ENCODE measurements at places on chromosomes 3 and 15. TPM values are rescaled to one million over a fixed set of nuclear protein-coding genes. Genes with fewer than 3 reads are reported as not detected.

The AHSG gene
- total RNA-seq, result not detected

DNA sequence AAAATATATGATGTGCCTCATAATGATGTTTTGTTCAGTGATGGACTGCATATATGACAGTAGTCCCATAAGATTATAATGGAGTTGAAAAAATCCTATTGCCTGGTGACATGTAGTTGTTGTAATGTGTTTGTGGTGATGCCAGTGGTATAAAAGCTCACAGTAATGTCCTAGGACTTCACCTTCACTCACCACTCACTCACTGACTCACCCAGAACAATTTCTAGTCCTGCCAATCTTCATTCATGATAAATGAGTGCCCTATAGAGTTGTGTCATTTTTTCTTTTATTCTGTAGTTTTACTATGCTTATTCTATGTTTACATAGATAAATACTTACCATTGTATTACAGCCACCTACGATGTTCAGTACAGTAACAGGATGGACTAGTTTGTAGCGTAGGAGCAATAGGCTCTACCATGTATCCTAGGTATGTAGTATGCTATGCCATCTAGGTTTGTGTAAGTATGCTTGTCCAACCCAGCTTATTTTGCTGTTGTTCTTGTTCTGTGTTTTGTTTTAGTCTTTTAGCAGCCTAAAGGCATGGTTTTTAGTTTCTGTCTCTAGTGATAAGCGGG lies 88.5 kb upstream of the LRRFIP2 start:
- H3K4me3 ChIP-seq, result no peak overlapping the region
- H3K27ac ChIP-seq, result no peak overlapping the region
- H3K36me3 ChIP-seq, result no peaks in the 10 kb centered on the region
- no peak for DNase-seq

GRCh38 chr3:22960105-22960984 lies 242.8 kb upstream of the UBE2E2 start:
- H3K27me3 ChIP-seq, result no peaks in the 10 kb centered on the region
- no peak overlapping the region for H3K27ac ChIP-seq
- H3K4me1 ChIP-seq, result no peaks in the 10 kb centered on the region

GRCh38 chr15:66566963-66567531 lies 1.2 kb upstream of the LCTL start:
- peak; percentile 84 for DNase-seq
- no peak overlapping the region for H3K4me3 ChIP-seq
- no peaks in the 10 kb centered on the region for H3K4me1 ChIP-seq
- H3K27me3 ChIP-seq, result no peaks in the 10 kb centered on the region
- no peaks in the 10 kb centered on the region for H3K36me3 ChIP-seq

DNA sequence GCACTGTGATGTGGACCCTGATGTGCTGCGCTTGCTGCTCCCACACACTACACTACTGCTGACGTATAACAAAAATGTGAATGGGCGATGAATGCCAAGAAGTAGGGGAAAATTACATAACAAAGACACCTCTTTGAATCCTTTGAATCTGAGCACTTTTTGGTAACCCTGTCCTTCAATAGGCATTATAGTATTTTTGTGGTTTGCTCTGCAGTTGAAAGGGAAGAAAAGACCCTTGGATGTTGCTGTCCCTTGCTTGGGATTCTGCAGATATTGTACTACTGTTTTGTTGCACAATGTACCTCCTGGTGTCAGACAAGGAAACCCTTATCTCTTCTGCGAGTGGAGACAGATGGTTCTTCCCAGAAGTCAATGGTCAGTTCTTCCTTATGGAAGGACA lies 124.8 kb upstream of the UBE3A start:
- no peak overlapping the region for H3K27ac ChIP-seq
- H3K36me3 ChIP-seq, result no peaks in the 10 kb centered on the region
- no peak overlapping the region for H3K4me3 ChIP-seq
- no peaks in the 10 kb centered on the region for H3K4me1 ChIP-seq
- no peaks in the 10 kb centered on the region for H3K27me3 ChIP-seq

- no peak overlapping the region for H3K4me3 ChIP-seq
- no peak overlapping the region for H3K27ac ChIP-seq
- no peaks in the 10 kb centered on the region for H3K36me3 ChIP-seq
- H3K27me3 ChIP-seq, result no peaks in the 10 kb centered on the region
Observed at GRCh38 chr3:46325645-46326300, 28.1 kb upstream of the CCR2 start.

- H3K27ac ChIP-seq, result peak overlapping the region; percentile 46
- no peaks in the 10 kb centered on the region for H3K36me3 ChIP-seq
- DNase-seq, result no peak
- no peaks in the 10 kb centered on the region for H3K4me1 ChIP-seq
- no peaks in the 10 kb centered on the region for H3K27me3 ChIP-seq
- no peak overlapping the region for H3K4me3 ChIP-seq
Observed at GRCh38 chr15:82919231-82919886, 33.2 kb downstream of the HOMER2 start.

DNA sequence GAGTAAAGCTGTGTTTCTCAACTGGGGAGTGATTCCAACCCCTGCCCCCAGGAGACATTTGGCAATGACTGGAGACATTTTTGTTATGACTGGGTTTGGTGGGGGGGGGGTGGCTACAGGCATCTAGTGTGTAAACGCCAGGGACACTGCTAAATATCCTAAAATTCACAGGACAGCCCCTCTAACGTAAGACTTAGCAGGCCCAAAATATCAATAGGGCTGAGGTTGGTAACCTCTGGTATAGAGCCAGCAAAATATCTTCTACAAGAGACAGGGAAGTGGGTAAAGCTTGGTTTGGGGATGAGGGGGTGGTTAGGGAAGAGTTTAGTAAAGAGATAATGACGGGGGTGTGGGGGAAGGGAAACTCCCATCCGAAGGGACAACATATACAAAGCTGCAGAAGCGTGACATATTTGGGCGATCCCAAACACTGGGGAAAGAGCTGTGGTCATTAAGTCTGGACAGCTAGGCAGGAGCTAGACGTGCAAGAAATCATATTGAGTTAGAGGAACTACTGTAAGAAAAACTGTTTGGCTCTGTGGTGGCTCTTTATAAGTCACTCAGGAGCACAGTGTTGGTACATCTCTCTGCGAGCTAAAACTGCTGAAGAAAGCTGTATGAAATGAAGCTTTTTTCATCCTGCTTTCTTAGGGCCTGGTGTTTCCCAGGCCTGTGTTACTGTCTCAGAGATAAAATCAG lies 697 bp upstream of the TRIM69 start:
- H3K27ac ChIP-seq, result peak overlapping the region; percentile 75
- peak; percentile 51 for DNase-seq
- H3K4me3 ChIP-seq, result peak overlapping the region; percentile 7
- H3K36me3 ChIP-seq, result no peaks in the 10 kb centered on the region

Measured in tibial nerve (tissue), 4 donors.